ENCODE measurements at places on chromosomes 7 and 10.

DNA sequence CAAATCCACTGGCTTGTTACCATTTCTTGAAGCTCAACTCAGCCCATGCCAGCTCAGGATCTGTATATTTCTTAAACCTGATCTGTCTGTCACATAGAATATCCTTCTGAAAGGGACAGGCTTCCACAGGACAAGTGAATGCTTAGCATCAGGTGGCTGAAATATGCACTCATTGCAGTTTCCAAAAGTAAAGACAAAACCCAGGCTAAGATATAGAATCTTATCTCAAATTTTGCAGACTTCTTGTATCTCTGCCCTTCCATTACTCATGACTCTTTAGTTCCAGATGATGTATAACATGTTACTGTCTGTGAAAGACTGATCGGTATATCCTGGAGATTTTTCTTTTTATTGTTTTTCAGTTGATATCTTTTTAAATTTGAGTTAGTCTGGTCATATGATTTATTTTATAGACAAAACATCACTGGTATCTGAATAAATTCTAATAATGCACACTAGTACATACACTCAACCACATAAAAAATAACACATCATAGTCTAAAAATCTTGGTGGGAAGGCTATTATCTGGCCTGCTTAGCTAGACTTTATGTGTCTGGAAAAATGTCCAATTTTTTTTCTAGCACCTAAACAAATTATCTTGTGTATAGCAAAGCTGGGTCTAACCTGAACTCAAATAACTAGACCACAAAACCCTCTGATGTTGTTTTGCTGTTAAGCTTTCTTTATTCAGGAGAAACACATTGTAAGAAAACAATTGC is 182.6 kb downstream of the ADAM12 start:
- DNase-seq: no peak

DNA sequence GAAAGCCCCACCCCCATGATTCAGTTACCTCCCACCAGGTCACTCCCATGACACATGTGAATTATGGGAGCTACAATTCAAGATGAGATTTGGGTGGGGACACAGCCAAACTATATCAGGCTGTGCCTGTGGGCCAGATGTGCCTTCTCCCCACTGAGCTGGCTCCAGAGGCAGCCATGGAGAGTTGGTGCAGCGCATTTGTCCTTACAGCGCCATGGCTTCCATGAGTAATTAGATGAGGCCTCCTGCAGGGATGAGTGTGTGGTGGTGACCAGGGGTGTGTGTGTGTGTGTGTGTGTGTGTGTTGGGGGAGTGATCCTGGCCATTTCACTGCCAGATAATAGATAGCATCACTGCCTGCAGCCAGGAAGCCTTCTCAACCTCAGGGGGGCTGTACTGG is 94.6 kb downstream of the FANK1 start:
- no peak for DNase-seq

DNA sequence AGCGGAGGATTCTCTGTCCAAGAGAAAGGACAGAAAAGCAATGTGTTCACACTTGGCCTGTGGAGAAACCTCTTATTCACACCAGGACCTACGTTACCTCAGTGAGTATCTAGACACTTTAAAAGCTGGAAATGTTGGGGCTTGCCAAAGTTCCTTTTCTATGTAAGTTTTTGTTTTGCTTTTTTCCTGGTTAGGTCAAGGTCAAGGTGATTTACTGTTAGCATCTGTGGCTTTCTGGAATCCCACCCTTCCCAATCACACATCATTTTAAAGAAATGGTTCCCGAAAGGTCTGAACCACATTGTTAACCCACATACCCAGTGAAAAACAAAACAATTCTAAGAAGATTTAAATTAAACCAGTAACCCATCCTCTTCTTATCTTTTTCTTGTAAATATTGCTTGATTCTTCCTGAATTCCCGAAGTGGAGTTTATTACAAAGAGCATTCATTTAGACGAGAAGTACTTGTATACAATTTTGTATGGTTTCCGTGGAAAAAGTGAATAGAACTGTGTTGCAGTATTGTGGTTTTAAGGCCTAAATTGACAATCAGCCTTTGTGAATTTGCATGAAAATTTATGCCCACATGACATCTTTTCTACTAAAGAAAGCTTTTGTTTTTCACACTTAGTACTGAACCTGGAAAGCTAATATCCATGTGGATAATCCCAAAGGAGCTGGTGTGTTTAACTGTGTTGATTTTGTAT is 827.0 kb upstream of the IGFBP3 start:
- no peak for DNase-seq

DNA sequence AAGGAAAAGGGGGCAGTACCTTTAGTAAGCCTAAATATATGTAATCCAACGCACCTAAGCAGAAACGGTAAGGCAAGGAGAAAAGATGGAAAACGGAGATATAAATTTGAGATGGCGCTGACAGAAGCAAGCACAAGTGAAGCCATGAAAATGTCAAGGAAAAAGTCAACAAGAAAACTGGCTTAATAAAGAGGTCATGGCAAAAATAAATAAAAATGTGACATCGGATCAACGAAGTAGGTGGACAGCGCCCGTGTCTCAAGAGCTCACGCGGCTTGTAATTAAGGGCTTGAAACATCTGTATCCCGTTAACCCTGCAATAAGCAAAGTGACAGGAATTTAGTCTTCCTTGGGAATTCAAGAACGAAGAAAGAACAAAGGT is 611 bp downstream of the NDUFA5 start:
- no peak for DNase-seq

DNA sequence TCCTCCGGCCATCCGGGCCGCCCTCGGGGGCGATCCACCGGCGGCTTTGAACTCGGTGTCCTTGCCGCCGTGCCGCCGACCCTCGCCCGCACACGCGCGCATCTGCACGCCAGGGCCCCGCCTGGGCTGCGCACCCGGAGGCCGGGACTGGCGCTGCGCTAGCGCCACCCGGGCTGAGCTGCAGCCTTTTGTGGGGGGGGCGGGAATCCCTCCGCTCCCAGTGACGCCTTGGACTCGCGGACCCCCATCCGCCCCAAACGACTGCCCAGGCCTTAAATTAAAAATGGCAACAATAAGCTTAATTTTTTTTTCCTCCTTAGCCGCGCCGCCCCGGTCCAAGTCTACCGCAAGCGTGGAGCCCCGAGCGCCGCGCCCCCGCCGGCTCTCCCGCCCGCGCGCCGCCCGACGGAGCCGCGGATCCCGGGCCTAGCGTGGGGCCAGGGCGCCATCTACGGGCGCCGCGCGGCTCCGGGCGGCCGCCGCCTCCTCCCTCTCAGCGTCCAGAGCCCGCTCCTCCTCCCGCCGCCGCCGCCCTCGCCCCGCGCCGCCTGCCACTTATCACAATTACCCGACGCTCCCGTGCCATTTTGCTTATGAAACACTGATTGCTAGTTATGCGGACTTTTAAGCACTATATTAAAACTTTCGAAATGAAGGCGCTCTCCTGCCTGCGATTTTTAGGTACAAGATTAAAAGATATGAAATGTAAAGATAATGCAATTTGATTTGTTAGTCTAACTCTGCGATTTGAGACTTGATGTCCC is 7.5 kb upstream of the EBF3 start:
- DNase-seq: no peak

GRCh38 chr7:12612622-12613021 is 42.1 kb downstream of the SCIN start:
- DNase-seq: no peak

GRCh38 chr7:47669178-47669891 is 87.4 kb upstream of the TNS3 start:
- peak; percentile 79 for DNase-seq

- DNase-seq: no peak
Measured at GRCh38 chr7:34281260-34281659, 375.9 kb downstream of the BMPER start.

- no peak for DNase-seq
Measured at GRCh38 chr10:116270771-116271592, 2.0 kb downstream of the GFRA1 start.

DNA sequence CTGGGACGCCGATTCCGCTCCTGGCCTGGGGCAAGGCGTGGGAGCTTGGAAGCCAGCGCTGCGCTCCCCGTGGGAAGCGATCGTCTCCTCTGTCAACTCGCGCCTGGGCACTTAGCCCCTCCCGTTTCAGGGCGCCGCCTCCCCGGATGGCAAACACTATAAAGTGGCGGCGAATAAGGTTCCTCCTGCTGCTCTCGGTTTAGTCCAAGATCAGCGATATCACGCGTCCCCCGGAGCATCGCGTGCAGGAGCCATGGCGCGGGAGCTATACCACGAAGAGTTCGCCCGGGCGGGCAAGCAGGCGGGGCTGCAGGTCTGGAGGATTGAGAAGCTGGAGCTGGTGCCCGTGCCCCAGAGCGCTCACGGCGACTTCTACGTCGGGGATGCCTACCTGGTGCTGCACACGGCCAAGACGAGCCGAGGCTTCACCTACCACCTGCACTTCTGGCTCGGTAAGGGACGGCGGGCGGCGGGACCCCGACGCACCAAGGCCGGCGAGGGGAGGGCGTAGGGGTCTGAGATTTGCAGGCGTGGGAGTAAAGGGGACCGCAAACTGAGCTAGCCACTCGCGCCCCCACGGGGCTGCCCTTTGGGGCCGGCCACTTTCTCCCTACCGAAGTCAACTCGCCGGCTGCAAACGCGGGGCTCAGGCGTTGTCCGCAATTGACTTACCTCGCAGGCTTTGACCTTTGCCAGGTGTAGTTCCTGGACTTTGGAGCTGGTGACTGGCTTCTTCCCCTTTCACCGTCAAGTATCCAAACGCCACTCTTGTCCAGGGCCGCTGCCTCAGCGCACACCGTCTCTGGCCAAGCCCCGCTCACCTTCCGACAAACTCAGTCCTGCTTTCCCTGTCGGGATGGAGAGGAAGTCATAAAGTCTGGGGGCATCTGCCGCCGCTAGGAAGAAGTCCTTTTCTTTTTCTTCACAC is at the start of gene SCIN:
SCIN (plus strand) TSS at position 187 of the 928 bp plus-strand sequence; CDS start at position 254, 67 bp downstream.
- DNase-seq: no peak

DNA sequence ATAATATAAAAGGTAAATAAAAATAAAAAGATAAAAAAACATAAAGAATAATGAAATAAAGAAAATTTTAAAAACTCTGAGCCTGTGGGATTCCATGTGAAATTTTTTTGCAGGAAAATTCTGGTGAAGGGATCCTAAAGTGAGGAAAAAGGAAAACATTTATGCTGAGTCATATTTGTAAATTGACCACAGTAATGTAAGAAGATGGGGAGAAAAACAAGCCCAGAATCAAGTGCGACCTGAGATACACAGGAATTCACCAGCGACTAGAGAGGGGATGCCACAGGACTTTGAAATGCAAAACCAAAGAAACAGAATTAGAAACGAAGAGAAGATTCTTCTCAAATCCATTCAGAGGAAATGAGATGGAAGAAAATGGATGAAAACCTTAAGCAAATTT is 133.8 kb upstream of the PFKP start:
- DNase-seq: no peak

DNA sequence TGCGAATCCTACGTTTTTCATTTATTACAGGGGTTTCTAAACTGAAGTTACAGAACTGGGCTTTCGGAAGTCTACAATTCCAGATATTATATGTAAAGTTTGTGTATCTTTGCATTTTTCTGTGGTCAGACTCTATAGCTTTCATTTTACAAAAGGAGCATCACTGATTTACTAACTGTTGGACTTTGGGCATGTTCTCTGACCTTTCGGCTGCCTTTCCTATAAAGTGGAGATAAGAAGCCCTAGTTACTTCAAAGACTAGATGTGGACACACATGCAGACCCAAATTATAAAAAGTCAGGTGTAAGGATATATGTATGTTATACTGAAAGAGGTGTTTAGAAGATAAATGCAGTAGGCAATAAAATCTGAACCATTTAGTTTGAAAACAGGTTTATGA is 126.6 kb upstream of the PRKCQ start:
- DNase-seq: no peak

- DNase-seq: no peak
Measured at GRCh38 chr10:80280071-80280800, 9.2 kb downstream of the MAT1A start.

GRCh38 chr7:24842029-24842428 is 84.8 kb upstream of the GSDME start:
- DNase-seq: no peak

DNA sequence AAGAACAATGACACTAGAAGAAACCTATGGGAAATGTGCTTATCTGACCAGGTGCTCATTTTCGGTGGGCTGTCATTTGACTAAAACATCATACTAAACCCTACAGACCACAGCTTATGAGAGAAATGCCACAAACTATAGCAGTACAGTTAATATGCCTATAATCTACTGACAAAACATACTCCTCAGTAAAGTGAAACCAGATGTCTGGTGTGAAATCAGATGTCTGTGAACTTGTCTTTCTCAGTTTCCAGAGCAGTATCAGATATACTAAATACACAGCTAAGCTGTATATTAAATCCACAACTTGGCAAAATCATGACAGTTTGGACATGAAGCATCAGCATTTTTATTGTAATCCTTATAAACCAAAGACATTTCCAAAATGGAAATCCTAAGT is 3.3 kb downstream of the IMMP2L start:
- no peak for DNase-seq

DNA sequence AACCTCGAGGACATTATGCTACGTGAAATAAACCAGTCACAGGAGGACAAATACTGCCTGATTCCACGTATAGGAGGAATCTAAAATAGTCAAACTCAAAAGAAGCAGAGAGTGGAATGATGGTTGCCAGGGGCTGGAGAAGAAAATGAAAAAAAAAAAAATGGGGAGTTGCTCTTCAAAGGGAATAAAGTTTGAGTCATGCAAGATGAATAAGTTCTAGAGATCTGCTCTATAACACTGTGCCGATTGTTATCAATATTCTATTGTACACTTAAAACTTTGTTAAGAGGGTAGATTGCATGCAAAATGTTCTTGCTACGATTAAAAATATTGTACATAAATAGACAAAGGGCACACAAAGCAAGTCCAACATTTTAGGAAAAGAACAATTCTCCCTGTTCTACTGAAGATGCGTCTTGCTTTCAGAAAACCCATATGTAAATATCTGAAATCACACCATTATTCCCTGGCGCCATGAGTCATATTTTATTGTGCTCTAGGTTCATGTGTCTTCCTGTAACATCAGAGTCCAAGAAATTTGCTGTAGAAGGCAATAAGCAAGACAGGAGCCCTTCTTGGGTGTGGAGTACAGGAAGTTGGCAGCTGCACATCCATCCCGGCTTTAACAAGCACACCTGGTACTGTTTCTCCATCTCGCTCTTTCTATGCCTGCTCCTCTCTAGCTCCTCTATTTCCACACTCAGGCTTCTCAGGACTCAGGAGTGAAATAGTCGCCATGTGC is 145.9 kb downstream of the GFRA1 start:
- no peak for DNase-seq

GRCh38 chr7:13602036-13602435 is 387.4 kb downstream of the ETV1 start:
- DNase-seq: no peak

GRCh38 chr10:77422491-77423338 is 214.9 kb downstream of the KCNMA1 start:
- no peak for DNase-seq

GRCh38 chr7:141262101-141263090 is 188.5 kb downstream of the TMEM178B start:
- DNase-seq: no peak

- DNase-seq: no peak
Measured at GRCh38 chr7:157763279-157764000, 426.6 kb downstream of the DNAJB6 start.

- DNase-seq: no peak
Measured at GRCh38 chr10:44971434-44971833, 7.2 kb downstream of the DEPP1 start.

GRCh38 chr7:70177166-70177565 is 578.9 kb downstream of the AUTS2 start:
- DNase-seq: no peak

GRCh38 chr10:68103901-68104300 is 5.4 kb upstream of the MYPN start:
- DNase-seq: no peak

All from BJ (cell line).